ENCODE measurements at places on chromosomes 2 and 18.

- DNase-seq: no peak
Measured at GRCh38 chr2:222049946-222050345, 248.9 kb downstream of the PAX3 start.

GRCh38 chr2:85088921-85089320, 44.3 kb upstream of the TCF7L1 start:
- no peak for DNase-seq

DNA sequence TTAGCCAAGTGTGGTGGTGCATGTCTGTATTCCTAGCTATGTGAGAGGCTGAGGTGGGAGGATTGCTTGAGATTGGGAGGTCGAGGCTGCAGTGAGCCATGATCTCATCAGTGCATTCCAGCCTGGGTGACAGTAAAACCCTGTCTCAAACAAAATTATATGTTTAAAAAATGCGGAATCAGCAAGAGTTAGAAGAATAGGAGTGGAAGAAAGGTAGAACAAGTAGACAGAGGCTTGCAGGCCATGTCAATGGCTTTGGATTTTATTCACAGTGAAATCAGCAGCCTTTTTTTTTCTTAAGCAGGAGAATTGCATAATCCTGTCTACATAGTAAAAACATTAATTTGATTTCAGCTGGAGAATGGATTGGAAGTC, 7.8 kb upstream of the MTLN start:
- no peak for DNase-seq

- peak; percentile 28 for DNase-seq
Measured at GRCh38 chr2:72915907-72916742, 1.2 kb upstream of the EMX1 start.

- DNase-seq: no peak
Measured at GRCh38 chr2:201308914-201309313, 48.2 kb downstream of the FLACC1 start.

- no peak for DNase-seq
Measured at GRCh38 chr2:220320326-220320725, 692.9 kb downstream of the SLC4A3 start.

GRCh38 chr2:63035169-63035568, 15.5 kb upstream of the OTX1 start:
- no peak for DNase-seq

GRCh38 chr2:42547446-42548295, 20.8 kb upstream of the MTA3 start:
- DNase-seq: no peak

DNA sequence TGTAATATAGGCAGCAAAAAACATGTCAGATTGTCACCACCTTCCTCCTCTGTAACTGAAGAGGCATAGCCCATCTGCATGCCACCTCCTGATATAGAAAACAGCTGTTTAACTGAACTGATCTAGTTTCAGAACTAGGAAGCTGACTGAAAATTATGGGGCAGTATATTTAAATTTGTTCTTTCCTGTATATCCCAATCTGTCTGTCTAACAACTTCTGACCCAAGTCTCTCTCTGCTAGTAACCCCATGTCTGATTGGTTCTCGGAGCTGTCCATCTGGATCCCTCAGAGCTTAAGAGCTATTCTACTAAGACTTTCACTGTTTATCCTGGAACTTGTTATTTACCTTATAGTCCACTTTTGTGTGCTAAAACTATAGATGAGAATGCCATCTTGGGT, 68.2 kb upstream of the SLC35G4 start:
- DNase-seq: no peak

GRCh38 chr2:11343650-11344341, 640 bp downstream of the ROCK2 start:
- DNase-seq: no peak

DNA sequence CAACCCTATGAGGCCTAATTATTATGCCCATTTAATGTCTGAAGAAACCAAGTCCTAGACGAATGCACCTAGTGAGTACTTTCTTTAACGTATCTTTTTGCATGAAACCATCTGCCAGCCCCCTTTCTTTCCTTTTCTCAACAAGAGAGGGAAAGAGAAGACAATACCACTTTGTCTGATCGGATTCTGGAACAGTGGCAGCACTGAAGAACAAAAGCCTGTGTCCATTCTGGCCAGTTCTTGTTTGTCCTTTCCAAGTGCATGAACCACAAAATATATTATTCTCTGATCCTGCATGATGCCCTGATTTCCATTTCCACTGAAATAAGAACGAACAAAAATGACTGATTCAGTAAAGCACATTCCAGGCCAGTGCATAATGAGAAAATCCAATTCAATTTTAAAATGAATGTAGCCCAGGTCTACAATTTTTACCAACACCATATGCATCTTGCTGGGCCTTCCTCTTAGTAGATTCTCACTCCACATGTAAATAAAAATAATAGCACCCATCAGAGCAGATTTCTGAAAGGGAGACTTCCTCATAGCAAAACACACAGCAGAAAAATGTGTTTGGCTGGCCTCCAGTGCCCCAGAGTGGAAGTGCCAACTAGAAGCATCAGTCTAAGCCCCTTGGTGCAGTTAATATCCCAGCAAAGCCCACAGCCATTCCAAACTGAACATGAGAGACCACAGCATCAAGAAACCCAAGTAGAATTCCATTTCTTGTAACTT, 422.6 kb upstream of the ID2 start:
- no peak for DNase-seq

GRCh38 chr2:110748489-110748867, 16.1 kb downstream of the ACOXL start:
- DNase-seq: no peak
